ENCODE measurements at places on chromosomes 11 and 22.
A peak's percentile ranks its signal among the peaks of the same experiment; 100 is the strongest.

- DNase-seq, result no peak
Observed at GRCh38 chr11:2697866-2698265, 1.9 kb downstream of the KCNQ1OT1 start.

DNA sequence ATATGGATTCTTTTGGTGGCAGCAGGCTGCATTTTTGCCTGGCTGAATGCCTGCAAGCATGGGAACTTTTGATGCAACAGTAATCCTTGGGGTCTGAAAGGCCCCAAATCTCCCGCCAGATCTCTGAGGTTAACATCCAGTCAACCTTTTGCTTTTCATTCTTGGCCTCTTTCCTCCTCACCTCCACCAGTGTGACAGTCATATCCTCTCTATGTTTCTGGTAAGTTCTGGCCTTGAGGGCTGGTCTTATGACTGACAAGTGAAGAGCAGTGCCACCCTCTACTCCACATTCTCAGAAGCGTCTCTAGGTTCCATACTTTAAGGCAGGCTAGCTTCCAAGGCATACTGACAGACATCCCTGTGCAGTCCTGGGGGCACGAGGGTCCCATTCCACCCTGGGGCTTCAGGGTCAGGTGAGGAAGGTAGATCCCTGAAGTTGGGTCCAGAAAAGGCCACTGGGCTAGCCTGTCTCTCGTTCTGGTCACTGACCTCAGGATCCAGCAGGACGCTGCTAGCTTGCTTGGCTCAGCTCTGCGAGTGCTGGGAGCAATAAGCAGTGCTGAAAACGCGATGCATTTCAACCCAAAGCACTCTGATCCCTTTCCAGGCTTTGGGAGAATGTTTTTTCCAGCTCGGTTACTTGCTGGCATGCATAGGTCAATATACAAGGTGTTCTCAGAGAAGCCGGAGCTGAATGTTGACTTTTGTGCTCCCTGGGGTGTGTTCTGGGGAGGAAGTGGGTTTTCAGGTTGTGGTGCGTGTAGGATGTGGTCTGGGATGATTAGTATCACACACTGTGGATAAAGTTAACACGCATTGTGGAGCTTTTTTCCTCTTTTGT is 75.2 kb downstream of the PTPRJ start:
- DNase-seq, result peak; percentile 14

DNA sequence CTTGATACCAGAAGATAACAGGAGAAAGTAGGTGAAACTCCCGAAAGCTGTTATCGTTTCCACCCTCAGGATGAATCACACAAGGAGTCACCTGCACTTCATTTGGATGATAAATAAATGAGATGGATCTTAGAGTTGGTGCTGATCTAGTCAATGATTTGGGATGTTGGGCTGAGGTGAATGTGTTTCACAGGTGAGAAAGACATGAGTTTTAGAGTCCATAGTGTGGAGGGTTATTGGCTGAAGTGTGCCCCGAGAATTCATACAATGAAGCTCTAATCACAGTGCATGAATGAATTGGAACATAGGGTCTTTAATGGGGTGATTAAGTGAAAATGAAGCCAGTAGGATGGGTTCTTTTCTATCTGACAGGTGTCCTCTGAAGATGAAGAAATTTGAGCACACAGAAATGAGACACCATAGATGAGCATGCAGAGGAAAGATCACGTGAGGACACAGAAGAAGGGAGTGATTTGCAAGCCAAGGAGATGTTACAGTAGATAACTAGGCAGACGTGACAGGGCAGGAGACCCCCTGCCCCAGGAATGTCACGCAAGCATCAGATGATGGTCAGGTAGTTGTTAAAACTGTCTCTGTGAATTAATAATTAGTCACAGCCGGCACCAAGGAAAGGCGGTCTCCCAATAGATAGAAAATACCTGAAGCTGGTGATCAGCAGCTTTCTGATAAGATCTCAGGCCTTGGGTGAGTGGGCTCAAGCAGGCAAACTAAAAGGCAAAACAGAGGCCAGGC is 60.3 kb upstream of the IGLL5 start:
- no peak for DNase-seq

GRCh38 chr22:24925586-24926427 is 20.7 kb downstream of the LHFPL7 start:
- no peak for DNase-seq

DNA sequence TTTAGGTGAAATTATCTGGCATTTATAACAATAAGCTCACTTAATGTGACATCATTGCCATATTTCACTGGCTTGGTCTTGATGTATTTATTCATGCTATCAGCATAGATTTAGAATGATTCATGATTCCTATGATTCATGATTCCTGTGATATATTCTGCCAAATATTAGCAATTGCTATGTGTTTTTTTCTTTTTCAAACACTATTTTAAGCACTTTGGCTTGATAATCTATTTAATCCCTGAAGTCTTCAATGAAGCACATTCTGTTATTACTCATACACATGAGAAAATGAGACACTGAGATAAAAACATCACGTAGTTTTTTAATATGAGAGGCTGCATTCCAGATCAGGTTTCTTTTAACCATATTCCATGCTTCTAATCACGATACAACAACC is 78.5 kb downstream of the LUZP2 start:
- DNase-seq, result no peak

DNA sequence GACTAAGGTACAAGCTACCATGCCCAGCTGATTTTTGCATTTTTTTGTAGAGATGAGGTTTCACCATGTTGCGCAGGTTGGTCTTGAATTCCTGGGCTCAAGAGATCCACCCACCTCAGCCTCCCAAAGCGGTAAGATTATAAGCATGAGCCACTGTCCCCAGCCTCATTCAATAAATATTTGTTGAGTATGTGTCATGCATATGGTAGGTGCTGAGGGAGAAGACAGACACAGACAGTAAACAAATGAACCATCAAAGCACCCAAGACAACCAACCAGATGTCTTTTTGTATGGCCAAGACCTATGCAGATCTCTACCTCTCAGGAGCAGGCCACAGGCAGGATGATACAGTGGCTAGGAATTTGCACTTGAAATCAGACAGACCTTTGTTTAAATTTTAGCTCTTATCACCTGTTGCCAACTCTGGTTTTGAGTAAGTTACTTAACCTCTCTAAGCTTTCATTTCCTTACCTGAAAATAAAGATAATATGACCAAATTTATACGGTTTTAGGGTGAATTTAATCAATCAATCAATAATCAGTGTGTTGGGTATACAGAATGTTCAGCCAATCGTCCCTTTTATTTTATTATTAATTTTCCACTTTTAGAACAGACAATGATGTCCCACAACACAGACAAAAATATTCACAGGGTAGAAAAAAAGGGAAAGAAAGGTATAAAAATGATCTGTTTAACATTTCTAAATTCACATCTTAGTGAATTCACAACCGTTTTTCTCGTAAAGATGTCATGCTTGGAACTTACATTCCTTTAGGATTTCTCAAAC is 128.2 kb downstream of the SGSM3 start:
- no peak for DNase-seq

GRCh38 chr11:69277074-69277809 is 16.7 kb upstream of the MYEOV start:
- DNase-seq, result no peak

- no peak for DNase-seq
Observed at GRCh38 chr11:40235841-40236240, 1223.6 kb downstream of the LRRC4C start.

- DNase-seq, result no peak
Observed at GRCh38 chr11:20064961-20065405, 95.3 kb downstream of the DBX1 start.

DNA sequence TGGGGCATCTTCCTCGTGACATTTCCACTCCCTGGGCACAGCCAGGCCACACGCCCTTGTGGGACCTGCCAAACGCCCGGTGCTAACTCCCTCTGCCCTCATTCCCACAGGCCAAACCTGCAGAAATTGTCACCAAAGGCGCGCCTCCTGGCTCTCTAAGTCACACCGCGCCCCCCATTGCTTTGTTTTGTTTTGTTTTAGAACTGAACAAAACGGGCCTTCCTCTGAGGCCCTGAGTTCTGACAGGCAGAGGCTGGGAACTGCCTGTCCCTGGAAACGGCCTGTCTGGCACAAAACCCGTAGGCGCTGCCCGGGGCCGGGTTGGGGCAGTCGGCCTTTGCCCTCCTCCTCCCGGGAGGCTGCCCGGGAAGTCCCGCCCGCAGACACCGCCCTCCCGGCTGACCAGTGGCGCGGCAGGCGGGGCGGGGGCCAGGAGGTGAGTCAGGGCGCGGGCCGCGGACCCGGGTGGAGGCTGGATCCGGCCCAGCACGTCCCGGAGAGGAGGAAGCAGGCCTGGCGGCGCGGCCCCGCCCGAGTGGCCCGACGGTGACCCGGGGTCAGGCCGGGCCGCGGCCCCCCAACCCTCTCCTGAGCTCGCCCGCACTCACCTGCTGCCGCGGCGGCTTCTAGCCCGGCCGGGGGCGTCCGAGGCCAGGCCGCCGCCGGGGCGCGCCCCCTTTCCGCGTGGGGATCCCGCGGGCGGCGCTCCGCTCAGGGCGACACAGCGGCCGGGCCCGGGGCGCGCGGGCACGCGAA is 465 bp downstream of the SUN2 start:
- no peak for DNase-seq

DNA sequence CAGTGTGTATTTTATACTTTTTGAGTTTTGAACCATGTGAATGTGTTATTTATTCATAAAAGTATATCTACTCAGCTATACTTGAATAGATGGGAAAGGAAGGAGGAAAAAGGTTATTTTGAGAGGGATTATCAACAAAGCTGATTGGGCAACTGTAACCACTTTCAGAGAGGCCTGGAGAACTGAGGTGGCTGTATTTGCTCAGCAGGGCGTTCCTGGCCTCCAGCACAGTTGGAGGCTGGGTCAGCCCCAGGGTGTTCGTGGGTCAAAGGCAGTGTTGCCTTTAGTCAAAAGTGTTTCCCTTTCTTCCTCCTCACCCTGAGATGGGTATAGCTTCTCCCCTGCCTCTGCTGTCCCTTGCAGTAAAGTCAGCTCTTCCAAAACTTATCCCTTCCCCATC is 26.7 kb downstream of the ASCC2 start:
- no peak for DNase-seq

- no peak for DNase-seq
Observed at GRCh38 chr11:79006854-79007253, 432.2 kb upstream of the NARS2 start.

- DNase-seq, result no peak
Observed at GRCh38 chr11:9070749-9071491, 20.5 kb downstream of the SCUBE2 start.

DNA sequence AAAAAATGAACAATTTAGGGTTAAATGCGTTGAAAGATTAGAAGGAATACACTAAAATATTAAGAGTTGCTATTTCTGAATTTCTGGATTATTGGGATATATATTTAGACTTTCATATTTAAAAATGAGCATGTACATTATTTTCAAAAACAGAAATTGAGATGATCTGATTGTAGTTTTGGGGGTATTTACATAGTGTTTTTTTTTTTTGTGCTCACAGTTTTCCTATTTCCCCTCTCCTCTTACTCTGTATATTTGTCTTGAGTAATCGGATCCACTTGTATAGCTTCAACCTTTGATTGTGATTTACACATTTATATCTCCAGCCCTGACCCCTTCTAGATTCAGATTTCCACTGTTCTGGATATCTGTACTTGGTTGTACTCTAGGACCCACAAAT is 5.3 kb downstream of the USP47 start:
- DNase-seq, result no peak

- peak; percentile 42 for DNase-seq
Observed at GRCh38 chr11:134275534-134276395, at the start of gene GLB1L3. Gene GLB1L3 (plus strand): TSS chr11:134276379. CDS start chr11:134276741, 362 bp downstream.

DNA sequence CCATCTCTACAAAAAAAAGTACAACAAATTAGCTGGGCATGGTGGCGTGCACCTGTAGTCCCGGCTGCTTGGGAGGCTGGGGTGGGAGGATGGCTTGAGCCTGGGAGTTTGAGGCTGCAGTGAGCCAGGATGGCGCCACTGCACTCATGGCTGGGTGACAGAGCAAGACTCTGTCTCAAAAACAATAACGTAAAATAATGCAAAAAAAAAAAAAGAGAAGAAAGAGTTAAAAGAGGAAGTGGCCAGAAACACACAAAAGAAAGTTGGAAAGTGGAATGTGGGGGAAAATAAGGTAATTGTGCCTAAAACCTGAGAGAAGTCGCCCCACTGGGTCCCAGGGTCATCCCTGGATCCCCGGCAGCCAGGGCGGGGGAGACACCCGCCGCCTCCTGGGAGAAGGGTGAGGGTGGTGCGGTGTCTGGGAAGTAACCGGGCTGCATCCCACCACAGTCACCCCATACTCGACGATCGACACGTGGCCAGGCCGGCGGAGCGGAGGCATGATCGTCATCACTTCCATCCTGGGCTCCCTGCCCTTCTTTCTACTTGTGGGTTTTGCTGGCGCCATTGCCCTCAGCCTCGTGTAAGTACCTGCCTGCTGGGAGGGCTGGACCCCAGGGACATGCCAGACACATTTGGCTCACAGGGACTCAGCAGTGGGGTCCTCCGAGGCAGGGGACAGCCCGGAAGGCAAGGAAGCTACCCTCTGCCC is 8.1 kb downstream of the UPK3A start:
- DNase-seq, result no peak

GRCh38 chr11:86678296-86678695 is 5.9 kb upstream of the ME3 start:
- DNase-seq, result no peak

GRCh38 chr11:114399490-114400215 is 658 bp downstream of the C11orf71 start:
- no peak for DNase-seq

DNA sequence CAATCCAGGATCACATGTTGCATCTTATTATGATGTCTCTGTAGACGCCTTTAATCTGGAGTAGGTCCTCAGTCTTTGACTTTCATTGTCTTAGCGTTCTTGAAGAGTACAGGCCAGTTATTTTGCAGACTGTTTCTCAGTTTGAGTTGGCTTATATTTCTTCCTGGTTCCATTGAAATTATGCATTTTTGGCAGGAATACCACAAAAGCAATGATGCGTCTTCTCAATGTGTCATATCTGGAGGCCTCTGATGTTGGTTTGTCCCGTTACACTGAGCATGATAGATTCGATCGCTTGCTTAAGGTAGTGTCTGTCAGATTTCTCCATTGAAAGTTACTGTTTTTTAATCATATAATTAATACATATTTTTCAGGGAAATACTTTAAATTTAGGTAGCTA is 30.6 kb downstream of the TECTA start:
- no peak for DNase-seq

- DNase-seq, result no peak
Observed at GRCh38 chr11:13108416-13108815, 99.3 kb downstream of the RASSF10 start.

GRCh38 chr11:123063826-123064657 is 2.1 kb upstream of the HSPA8 start:
- no peak for DNase-seq

GRCh38 chr22:19098157-19098556 is 24.1 kb downstream of the DGCR2 start:
- DNase-seq, result no peak

All from stimulated activated CD8-positive, alpha-beta memory T cell treated with anti-CD3 and anti-CD28 coated beads, Interleukin-7, amount 100 ng/mL, for 24 hours (primary cell).